CD4-positive, alpha-beta T cell treated with Interleukin-6 for 4 hours (primary cell): ENCODE measurements at places on chromosomes 16 and 17.

GRCh38 chr17:61302953-61303816 is 96.5 kb upstream of the TBX2 start:
- DNase-seq: no peak

GRCh38 chr16:47612711-47613110 is 151.6 kb downstream of the PHKB start:
- no peak for DNase-seq

GRCh38 chr17:7112510-7113108 is 2.0 kb downstream of the ASGR2 start:
- DNase-seq: no peak

DNA sequence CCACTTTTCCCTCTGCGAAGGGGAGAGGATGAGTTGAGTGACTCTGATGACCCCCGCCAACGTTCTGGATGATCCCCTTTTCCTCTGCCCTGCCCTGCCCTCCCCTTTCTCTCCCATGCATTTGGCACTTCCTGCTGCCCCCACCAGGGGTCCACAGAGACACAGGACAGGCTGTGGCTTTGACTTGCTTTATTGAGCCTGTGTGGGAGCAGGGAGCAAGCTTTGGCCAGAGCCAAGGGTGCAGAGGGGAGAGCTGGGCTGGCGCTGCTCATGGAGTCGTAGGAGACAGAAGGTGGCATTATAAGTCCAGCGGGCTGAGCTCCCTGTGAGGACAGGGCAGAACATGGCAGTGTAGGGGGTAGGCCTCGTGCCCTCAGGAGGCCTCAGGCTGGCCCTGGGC is 1.6 kb downstream of the PPY start:
- peak; percentile 17 for DNase-seq

DNA sequence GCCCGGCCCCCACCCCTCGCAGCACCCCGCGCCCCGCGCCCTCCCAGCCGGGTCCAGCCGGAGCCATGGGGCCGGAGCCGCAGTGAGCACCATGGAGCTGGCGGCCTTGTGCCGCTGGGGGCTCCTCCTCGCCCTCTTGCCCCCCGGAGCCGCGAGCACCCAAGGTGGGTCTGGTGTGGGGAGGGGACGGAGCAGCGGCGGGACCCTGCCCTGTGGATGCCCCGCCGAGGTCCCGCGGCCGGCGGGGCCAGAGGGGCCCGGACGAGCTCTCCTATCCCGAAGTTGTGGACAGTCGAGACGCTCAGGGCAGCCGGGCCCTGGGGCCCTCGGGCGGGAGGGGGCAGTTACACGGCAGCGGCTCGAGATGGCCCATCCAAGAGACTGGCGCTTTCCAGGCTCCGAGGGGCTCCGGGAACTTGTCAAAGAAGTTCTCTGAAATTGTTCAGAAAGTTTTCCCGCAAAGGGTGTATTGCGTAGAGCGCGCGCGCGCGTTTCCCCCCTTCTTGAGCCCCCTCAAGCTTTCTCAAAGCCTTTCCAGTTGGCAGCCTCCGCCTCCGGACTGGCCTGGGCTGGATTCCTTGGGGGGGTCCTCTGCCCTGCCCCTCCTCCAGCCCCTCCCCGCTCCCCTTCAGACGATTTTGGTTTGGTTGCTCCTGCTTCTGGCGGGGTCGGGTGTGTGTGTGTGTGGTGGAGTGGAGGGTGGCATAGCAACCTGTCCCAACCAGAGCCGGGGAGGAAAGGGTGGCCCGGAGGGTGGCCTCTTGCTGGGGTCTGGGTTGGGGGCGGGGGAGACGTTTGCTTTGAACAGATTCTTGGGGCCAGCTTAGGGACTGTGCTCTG is 504 bp downstream of the ERBB2 start:
- no peak for DNase-seq

DNA sequence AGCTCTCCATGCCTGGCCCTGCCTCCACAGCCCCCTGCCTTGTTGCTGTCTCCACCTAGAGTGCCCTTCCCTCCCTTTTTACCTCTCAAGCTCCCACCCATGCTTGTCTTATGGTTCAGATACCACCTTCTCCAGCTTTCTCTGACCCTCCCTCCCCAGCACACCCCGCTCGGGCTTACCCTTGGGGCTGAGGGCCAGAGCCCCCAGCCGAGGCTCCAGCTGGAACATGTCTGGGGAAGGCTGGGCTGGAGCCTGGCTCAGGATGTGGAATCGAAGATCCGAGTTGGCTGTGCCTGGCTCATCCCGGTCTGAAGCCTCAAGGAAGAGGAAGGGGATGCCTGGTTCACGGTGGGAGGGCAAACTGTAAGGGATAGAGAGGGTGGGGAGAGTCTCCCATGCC is 3.6 kb downstream of the CDH16 start:
- no peak for DNase-seq

- DNase-seq: no peak
These were observed 48.7 kb downstream of the TENT4B start for GRCh38 chr16:50201787-50202186.

DNA sequence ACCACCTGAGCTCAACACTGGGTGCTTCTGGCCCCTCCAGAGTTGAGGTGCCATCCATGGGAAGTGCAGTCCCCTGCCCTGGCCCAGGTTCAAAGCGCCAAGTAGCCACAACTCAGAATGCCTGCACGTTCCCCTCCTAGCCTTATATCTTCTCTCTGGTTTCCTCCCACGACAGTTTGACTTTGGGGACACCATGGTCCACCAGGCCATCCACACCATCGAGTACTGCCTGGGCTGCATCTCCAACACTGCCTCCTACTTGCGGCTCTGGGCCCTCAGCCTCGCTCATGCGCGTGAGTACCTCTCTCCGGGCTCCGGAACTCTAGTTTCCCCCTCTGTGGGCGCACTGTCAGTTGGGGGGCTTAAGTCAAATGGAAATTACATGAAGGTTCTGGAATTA is 22.4 kb upstream of the NAGLU start:
- no peak for DNase-seq

DNA sequence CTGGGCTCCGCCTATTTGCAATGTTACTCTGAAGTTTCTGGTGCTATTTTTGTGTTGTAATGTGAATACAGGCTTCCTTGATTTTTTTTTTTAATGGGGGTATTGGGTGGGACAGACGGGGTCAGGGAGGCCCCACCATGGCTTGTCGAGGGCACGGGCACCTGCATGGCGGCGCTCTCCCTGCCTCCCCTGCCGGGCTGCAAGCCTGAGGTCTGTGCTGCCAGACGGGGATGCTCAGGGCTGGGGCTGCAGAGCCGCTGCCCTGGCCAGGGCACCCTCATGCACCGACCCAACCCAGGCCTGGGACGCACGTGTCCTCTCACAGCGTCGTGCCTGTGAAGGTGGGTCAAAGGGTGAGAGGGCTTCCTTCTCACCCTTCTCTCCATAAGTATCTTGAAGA is 13.0 kb upstream of the ZFPM1 start:
- no peak for DNase-seq
